ENCODE measurements at places on chromosomes 13 and 19.

DNA sequence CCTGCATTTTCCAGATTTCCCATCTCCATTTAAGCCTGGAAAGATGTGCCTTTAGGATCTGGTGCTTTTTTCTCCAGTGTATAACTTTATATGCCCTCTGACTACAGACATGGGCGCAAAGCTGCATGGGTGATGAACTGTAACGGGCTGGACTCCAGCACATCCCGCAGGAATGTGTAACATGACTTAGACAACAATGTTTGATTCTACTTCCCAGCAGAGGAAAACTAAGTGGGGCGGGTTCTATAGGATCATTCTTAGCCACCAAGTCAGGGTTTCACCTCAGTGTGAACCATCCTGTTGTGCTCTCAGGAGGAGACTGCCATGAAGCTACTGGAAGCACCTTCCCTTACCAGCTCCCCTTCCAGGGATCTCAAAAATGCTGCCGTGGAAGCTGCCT, 93.2 kb upstream of the SERP2 start:
- peak; percentile 76 for DNase-seq

DNA sequence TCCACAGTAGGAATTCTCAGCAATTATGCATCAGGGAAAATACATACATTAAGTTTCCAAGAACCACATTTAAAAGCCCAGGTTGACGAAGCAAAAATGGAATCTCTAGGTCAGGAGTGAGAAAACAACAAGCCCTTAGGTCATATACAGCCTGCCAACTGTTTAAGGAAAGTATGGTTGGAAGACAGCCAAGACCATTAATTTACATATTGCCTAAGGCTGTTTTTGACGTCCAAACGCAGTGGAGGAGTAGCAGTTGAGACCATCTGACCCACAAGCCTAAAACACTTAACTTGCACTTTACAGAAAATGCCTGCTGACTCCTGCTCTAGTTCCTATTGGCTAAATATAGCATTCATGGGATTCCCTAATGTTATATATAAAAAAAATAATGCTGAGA, 299.0 kb downstream of the ITGBL1 start:
- peak; percentile 76 for DNase-seq

- DNase-seq = no peak
Observed at GRCh38 chr13:47904241-47904640, 96.8 kb downstream of the SUCLA2 start.

- no peak for DNase-seq
Observed at GRCh38 chr13:95605448-95606125, 38.9 kb downstream of the DZIP1 start.

DNA sequence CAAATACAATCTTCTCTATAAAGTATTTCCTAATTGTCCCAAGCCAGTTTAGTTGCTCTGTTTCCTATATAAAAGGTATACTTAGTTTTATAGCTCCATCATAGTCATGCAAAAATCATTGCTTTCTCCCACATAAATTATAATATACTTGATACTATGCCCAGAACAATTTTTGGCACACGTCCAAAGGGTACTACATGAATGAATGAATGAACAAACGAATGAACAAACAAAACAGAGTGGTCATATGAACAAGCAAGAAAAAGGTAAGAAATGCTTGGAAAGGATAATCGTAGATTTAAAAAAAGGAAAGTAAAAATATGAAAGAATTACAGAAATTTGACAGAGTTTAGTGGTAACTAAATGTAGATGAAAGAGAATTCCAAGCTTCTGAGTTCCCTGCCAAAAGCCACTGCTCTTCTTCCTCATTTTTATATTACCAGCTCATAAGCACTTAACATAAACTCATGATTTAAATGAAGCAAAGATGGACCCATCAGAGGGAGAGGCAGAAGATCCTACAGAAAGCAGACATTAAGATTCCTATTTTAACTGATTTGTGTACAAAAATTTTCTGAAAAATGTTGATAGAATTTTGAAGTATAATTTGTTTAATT, 123.2 kb downstream of the ENOX1 start:
- peak; percentile 78 for DNase-seq

GRCh38 chr19:18223860-18224524, 2.2 kb downstream of the PDE4C start:
- no peak for DNase-seq

- DNase-seq = no peak
Observed at GRCh38 chr13:110820322-110820721, 94.5 kb downstream of the ANKRD10 start.

DNA sequence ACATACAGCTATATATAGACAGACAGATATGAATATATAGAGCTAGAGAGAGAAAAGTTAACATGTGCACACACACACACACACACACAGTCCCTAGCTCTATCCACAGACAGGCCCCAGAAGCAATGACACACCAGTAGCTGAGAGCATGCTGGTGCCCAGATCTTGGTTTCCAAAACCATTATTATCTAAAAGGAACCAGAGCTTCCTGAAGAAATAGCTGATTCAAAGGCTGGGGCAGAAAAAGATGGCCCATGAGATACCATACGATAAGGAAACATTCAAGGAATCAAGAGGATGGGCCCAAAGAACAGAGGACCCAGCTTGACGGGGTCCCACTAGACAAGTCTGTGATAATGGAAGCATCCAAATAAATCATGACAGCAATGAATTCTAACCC, 53.4 kb downstream of the ABCC4 start:
- no peak for DNase-seq

- DNase-seq = no peak
Observed at GRCh38 chr13:54945973-54946372, 1917.4 kb downstream of the OLFM4 start.

- no peak for DNase-seq
Observed at GRCh38 chr13:47816831-47817230, 184.2 kb downstream of the SUCLA2 start.

- no peak for DNase-seq
Observed at GRCh38 chr13:100470866-100471505, 117.6 kb downstream of the GGACT start.

All from EH (cell line).